ENCODE measurements at places on chromosomes 2 and 18.
A peak's percentile ranks its signal among the peaks of the same experiment; 100 is the strongest.

- DNase-seq = no peak
These were observed 246.6 kb downstream of the FHOD3 start for GRCh38 chr18:36543991-36544725.

- DNase-seq = no peak
These were observed 6.3 kb upstream of the EMILIN2 start for GRCh38 chr18:2840521-2840920.

DNA sequence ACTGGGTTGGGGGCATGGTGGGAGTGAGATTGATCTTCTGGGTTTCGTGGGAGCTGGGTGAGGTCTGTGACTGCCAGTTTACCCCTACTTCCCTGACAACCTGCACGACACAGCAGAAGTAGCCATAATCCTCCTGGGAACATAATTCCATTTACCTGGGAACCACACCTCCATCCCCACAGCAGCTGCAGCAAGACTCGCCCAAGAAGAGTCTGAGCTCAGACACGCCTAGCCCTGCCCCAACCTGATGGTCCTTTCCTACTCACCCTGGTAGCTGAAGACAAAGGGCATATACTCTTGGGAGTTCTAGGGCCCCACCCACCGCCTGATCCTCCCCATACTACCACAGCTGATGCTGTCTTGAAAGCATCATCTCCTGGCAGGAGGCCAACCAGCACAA is 43.8 kb downstream of the FLACC1 start:
- DNase-seq = no peak

- DNase-seq = no peak
These were observed 478.2 kb downstream of the ARHGAP15 start for GRCh38 chr2:143607231-143608062.

GRCh38 chr2:70078384-70078783 is 8.9 kb upstream of the PCBP1 start:
- DNase-seq = no peak

GRCh38 chr18:10453261-10453805 is 1.1 kb upstream of the APCDD1 start:
- DNase-seq = no peak

DNA sequence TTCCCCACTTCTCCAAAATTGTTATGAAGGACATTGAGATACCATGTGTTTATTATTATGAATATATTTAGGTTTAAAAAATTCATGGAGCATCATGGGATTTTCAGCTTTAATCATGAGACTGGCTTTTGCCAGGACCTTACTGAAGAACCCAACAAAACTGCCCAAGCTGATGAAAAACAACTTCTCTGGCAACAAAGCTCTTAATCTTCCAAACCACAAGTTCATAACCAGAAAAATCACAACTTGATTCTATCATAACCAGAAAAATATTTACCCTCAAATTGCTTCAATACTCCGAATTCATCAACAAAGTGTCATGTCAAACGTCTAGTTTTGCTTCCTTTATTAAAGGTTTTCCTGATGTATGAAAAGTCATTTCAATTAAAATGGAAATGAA is 971.8 kb upstream of the ACVR2A start:
- DNase-seq = no peak

DNA sequence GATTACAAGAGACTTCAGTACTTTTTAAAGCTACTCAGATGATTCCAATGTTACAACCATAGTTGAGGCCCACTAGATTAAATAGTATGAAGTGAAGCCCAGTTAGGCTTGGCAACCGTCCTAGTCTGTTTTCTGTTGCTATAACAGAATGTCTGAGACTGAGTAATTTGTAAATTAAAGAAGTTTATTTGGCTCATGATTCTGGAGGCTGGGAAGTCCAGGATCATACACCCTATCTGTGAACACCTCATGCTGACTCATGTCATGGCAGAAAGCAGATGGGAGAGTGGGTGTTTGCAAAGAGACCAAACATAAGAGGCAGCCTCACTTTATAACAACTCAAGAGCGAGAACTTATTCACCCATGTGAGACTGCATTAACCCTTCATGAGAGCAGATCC is 63.1 kb downstream of the CCDC150 start:
- DNase-seq = no peak

- no peak for DNase-seq
These were observed 428.3 kb downstream of the MBD2 start for GRCh38 chr18:53796040-53796729.

- no peak for DNase-seq
These were observed 2.8 kb downstream of the TMEM150A start for GRCh38 chr2:85599468-85600234.

- DNase-seq = no peak
These were observed 639.8 kb downstream of the TMEM182 start for GRCh38 chr2:103401621-103402020.

DNA sequence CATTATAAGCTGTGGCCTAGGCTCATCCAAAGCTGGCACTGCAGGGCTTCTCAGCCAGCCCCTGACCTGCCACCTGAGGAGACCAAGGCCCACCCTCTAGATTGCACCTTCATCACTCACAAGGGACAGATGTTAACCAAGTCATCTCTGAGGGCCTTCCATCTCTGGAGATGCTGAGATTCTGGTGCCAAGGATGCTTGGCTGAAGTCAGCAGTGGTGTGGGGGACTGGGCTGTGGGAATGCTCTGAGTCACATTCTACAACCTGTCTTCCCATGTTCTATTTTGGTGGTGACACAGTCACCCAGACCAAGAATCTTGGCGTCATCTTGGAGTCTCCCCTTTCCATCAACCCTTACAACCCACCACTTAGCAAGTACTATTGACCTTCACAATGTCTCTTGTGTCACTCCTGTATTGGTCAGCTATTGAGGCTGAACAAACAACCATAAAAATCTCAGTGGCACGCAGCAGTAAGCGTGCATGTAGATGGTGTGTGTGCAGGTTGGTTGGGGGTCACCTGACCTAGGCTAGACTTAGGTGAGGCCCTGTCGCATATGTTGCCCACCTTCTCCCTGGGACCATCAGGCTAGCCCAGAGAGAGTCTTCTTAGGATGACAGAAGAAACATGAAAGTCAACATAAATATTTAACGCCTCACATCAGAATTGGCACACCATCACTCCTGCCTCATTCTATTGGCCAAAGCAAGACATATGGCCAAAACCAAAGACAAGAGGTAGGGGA is 135.0 kb downstream of the SMAD7 start:
- peak; percentile 22 for DNase-seq

- DNase-seq = no peak
These were observed 1.6 kb upstream of the ADNP2 start for GRCh38 chr18:80107426-80107825.

GRCh38 chr2:233461481-233461891 is 105.1 kb downstream of the USP40 start:
- DNase-seq = no peak

- DNase-seq = no peak
These were observed 7.0 kb upstream of the AOX1 start for GRCh38 chr2:200578778-200579177.

GRCh38 chr2:238879621-238880377 is 31.9 kb downstream of the TWIST2 start:
- peak; percentile 30 for DNase-seq

- DNase-seq = no peak
These were observed 42.1 kb upstream of the MRPL19 start for GRCh38 chr2:75604484-75604883.

- no peak for DNase-seq
These were observed 11.2 kb upstream of the DAW1 start for GRCh38 chr2:227860221-227860641.

DNA sequence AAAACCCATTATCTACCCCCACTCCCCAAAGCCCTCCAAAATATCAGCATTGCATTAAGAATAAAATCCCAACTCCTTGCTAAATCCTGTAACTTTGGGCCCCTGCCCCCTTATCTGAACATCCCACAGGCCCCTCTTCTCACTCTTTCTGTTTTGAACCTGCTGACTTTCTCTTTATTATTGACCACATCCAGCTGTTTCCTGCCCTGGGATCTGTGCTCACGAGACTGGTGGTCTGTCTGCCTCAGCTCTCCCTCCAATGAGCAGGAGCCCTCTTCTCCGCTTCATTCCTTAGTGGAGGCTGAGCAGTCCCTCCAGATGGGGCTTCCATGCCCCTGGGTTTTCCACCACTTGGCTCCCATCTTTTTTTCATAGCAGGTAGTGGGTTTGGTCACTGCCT is 116.9 kb downstream of the ACKR3 start:
- no peak for DNase-seq

DNA sequence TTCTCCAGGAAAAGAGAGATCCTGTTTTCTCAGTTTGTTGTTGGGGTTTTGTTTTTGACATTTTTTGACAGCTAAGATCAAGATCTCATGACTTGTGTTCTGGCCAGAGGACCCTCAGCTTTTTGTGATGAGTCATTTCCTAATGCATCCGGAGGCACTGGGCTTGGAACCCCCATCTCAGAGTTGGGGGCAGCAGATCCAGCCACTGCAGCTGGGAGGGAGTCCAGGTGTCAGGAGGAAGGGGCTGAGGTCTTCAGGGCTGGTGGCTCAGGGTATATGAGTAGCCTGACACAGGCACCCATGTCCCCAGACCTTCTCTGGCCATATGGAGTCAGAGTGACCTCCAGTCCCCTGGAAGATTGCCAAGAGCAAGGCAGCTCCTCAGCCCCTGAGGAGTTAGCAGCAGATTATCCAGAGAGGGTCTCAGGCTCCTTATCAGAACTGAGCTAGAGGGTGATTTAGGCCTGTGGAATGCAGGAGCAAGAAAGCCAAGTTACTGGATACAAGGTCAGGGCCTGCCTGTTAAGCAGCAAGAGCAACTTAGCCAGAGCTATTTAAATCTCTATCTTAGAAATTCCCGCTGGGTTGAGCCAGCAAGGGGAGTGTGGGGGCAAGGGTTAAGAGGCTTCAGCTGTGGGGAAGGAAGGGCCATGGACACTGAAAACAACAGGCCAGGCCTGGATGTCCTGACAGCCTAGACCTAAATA is 62.4 kb downstream of the TANC1 start:
- no peak for DNase-seq

DNA sequence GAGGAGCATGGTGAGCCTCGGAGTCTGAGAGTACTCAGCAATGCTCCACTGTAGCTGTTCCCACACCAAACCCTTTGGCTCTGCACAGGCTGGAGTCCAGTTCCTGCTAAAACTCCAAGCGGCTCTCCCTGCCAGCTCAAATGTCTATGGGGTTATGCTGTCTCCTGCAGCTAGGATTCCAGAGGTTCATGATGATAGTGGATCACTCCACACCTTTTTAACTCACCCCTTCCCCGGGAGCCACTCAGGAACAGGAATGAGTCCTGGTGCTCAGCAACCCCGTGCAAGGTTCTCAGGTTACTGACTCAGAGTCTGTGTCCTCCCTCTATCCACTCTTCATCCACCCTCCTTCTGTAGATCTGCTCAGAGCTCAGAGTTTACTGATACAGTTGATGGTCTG is 410.0 kb downstream of the CDH19 start:
- DNase-seq = no peak

- no peak for DNase-seq
These were observed 386.6 kb downstream of the NBAS start for GRCh38 chr2:15174567-15174966.

DNA sequence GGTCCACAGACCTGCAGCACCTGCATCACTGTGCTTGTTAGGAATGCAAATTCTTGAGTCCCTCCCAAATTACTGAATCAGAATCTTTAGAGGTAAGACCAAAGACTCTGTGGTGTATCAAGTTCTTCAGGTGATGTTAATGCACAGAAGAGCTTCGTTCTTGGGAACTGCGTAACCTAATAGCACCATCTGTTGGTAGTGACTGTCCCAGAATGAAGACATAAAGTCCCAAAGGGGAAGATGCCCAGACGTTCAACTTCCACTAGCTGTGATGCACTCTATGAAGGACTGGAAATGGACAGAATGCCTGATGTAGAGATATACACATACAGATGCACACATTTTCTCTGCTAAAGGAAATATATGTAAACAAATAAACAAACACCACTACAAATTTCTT is 576.0 kb downstream of the LRP1B start:
- no peak for DNase-seq

- no peak for DNase-seq
These were observed 10.0 kb downstream of the INPP4A start for GRCh38 chr2:98454500-98455235.

DNA sequence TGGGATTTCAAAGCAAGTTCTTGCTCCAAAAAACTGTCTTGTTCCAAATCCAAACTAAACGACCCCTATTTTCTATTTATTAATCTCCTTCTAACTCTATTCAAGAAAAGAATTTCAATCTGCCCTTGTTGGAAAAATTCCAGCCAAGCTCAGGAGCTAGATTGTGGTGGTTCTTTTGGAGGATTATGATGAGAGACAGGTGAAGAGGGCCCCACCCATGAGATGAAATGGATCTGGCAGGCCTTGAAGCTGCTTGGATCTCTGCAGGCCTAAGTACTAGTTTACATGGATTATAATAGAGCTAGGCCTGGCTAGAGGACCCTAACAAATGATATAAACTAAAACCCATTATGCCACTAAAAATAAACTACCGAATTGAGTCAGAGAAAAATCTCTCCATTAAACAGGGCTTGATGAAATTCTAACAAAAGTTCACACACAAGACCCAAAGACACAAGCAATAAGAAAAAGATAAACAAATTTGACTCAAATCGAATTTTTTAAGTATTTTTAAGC is 101.6 kb downstream of the GFPT1 start:
- DNase-seq = no peak

DNA sequence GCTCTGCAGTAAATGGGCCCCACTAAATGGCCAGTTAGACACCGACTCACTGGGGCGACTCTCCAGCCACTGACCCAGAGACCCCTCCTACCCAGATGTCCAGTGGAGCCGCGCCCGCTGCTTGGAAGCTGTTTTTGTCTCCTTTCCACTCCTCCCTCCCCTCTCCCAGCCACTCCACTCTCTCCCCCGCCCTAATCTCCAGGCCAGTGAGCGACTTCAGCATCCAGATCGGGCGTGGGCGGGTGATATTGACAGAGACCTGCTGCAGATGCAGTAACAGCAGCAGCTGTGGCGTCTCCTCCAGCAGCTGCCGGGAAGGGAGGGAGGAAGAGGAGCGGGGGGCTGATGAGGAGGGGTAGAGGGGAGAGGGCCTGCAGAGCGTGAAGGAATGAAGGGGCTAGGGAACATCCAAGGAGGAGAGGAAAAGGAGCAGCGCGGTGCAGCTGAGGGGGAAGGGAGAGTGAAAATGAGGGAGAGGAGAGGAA is at the start of gene SCN7A:
SCN7A (minus strand) TSS at position 110 of the 485 bp plus-strand sequence. CDS start 16,553 bp downstream, outside the sequence.
- DNase-seq = no peak

GRCh38 chr2:40316620-40317019 is 135.3 kb downstream of the SLC8A1 start:
- no peak for DNase-seq

DNA sequence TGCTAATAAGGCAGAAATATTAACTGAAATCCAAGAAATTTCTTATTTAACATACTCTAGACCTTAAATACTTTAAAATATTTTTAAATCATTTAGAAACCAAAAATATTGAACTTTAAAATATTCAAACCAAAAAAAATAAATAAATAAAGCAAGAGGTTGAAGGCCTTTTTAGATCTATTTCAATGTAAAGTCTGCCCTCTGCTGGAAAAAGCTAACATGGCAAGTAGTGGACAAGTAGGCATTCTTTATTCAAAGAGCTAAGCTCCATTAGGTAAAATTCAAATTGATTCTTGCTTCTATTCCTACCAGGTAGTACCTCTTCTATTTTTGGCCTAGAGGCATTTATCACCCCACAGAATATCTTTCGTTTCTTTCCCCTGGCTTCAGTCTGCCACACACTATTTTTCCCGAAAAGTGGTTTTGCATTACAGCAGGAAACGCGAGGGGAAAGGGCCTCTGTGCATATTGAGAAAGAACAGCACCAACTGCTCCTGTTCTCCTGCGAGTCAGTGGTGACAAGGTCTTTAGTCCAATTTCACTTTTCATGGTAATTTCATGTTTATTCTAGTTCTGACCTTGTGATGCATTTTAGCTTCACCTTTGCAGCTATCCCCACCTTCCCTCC is 20.4 kb downstream of the IFIH1 start:
- DNase-seq = peak; percentile 61

- DNase-seq = no peak
These were observed 748.4 kb upstream of the HS6ST1 start for GRCh38 chr2:129067070-129067469.

Data from stimulated activated CD8-positive, alpha-beta memory T cell treated with anti-CD3 and anti-CD28 coated beads, Interleukin-4, amount 100 ng/mL, for 48 hours (primary cell).